HepG2 (cell line): ENCODE measurements at places on chromosomes 6 and 20.
A peak's percentile ranks its signal among the peaks of the same experiment; 100 is the strongest.

DNA sequence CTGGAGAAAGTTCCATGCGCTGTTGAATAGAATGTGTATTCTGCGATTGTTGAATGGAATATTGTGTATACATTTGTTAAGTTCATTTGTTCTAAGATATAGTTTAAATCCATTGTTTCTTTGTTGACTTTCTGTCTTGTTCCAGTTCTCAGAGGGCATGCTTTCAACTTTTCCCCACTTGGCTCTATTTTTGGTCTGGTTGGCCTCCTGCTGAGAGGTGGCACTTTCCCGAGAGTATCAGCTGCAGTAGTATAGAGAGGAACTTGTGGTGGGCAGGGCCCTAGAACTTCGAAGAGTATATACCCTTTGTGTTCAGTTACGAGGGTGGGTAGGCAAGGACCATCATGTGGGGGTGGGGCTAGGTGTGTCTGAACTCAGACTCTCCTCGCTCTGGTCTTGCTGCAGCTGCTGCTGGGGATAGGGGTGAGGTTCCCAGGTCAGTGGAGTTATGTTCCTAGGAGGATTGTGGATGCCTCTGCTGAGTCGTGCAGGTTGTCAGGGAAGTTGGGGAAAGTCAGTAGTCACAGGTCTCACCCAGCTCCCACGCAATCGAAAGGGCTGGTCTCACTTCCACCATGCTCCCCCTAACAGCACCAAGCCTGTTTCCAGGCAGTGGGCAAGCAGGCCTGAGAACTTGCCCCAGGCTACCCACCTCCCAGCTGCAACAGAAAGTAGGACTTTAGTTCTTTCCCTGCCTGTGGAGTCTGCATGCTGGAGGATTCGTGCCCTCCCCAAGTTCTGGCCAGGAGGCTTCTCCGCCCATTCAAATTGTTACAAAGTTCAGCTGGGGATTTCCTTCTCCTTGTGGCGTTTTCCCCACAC, 118.9 kb upstream of the SSTR4 start:
- no peak for DNase-seq

- DNase-seq = no peak
Observed at GRCh38 chr6:87210979-87211378, 55.6 kb downstream of the ZNF292 start.

GRCh38 chr20:3696200-3696599, 14.4 kb upstream of the ADAM33 start:
- no peak for DNase-seq

DNA sequence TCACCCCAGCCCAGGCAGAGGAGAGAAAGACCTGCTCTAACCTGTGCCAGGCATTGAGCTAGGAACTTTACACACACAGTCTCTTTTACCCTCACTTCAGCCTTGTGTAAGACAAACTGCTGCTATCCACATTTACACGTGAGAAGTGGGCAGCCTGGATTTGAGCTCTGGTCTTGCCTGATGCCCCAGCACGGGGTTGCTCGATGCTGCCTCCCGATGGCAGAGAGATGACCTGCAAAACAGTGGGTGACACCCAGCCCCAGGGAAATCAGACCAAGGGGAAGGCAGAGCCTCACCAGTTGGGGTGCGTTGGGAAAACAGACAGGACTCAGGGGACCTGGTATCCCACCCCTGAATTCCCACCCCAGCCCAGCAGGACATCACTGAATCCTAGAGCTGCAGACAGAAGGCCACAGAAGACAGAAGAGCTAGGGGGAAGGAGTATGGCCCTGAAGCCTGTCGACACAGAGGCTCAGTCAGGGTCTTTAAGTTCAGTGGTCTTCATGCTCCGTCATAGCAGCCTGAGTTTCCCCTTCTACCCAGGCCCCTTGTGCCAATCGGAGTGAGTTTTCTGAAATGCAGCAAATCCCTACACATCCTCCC, 990 bp downstream of the BPI start:
- peak; percentile 31 for DNase-seq

DNA sequence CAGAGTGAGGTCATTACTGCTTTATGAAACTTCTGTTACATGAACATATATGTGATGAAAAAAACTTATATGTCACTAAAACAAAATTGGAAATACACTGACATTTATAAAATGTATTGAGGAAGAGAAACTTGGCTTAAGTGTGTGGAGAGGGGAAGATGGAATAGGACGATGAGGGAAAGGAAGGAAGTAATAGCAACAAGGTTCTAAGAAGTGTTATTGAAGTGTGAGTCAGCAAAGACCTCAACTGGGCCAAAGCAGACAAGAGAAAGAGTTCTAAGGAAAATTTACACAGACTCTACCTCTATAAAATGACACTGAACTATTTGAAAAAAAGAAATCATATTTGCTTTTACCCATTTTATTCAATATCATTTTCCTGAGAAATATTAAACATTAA, 38.3 kb downstream of the SNX3 start:
- no peak for DNase-seq

DNA sequence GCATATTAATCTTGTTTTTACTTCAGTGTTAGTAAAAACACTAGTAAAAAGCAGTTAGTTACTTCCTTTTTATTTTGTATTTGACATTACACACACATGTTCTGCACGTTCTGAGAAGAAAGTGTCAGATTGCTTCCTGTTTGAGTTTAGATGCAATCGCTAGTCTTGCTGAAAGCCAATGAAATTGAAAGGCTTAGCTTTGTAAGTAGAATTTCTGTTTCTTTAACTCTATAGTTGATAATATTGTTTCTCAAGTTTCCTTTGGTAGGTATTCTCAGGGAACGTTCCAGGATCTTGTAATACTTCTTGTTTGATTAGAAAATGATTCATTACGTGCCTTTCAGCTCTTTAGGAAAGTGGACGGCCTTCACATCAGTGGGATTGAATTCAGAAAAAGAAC, 55.0 kb downstream of the CDKAL1 start:
- DNase-seq = no peak

DNA sequence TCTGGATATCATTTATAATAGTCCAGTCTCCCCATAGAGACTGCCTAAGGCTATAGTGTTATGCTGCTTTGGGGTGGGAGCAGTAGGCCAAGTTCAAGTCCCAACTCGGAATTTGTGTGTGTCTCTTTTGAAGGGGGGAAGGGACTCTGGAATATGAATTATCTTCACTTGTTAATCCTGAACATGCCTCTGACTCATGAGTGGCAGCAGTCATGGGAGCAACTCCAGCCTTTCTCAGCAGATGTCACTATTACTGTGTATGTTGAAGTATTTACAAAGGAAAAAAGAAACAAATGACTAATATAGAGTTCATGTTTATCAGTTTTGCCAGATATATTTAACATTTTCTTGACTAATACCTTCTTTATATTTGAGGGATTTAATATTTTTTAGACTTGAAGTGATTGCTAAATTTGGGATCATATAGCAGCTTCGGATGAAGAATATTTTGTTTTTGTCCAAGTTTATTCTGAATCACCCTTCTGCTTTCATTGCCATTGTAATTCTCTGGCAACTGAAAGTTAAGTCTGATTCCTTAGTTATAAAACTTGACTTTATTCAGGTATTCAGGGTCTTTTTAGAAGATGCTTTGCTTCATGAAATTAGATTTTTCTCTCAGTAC, 23.4 kb downstream of the FAM217A start:
- peak; percentile 68 for DNase-seq

- no peak for DNase-seq
Observed at GRCh38 chr6:168367285-168367751, 47.7 kb upstream of the DACT2 start.

DNA sequence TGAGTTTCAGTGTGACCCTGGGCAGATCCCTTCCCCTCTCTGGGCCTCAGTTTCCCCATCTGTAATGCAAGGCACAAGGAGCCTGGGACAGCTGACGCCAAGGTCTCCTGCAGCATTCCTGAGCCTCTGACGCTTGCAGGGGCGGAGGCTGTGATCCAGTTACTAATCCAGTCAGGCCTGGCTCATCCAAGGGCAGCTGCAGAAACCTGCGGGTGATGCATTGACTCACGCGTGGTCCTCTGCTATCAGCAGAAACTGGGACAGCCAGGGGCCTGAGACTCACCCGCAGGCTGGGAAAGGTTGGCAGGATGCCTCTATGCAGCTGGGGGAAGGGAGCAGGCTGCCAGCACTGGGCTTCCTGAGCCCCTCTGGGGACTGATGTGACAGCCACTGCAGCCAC, 65.0 kb upstream of the SIRPA start:
- DNase-seq = no peak

DNA sequence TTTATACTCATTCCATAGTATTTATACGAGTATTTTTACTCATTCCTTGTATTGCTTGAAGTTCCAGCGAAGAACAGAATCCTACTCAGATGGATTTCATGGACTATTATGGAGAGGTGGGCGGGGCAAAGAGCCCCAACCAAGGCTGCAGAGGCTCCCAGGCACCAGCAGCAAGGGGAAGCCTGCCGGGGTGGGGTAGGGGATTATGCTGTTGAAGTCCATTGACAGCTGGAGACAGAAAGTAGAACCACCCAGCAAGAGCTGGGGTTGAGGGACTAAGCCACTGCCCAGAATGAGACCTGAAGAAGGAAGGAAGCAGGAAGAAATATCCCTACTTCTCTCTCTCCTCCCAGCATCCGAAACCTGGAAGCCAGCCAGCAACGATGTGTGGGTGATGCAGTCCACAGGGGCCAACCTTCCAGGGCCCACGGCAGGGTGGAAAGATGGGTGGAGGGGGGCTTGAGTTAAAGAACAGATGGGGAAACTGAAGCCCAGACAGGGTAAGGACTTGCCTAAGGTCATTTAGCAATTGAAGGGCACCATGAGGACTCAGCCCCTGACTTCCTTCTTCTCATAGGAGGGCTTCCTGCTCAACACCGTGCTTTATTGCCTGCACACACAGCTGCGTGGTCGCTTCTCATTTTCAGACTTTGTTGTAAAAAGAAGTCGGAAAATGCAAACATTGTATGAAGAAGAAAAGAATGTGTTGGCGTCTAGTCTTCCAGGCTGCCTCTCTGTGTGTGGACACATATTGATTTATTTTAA, 18.3 kb upstream of the GTSF1L start:
- no peak for DNase-seq

DNA sequence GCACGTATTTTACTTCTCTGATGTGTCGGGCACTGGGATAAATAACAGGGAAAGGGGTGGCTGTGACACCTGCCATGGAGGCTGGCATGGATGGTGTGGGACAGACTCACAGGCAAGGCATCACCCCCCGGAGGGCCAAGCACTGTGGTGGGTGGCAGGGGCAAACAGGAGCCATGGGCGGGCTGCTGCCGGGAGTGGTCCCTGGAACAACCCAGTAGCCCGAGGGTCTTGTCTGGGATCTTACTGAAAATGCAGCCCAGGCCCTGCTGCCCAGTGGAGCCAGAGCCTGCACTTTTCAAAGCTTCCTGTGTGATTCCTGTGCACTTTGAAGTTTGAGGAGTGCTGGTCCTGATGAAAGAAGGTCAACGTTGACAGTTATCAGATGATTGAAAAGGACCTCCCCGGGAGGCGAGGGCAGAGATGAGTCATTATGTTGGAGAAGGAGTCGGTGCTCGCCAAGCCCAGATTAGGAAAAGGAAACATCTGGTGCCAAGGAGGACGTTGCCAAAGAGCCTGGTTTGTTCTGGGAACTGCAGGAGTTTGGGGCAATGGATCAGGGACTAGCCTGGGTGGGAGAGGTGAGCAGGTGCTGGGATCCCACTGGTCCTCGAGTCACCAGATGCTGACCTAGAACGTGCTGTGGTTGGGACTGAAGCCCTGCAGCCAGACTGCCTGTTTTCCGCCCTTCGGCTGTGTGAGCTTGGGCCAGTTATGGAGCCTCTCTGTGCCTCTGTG, 130.0 kb upstream of the GGTLC1 start:
- no peak for DNase-seq

GRCh38 chr20:10670501-10671220, 3.1 kb downstream of the JAG1 start:
- peak; percentile 47 for DNase-seq

DNA sequence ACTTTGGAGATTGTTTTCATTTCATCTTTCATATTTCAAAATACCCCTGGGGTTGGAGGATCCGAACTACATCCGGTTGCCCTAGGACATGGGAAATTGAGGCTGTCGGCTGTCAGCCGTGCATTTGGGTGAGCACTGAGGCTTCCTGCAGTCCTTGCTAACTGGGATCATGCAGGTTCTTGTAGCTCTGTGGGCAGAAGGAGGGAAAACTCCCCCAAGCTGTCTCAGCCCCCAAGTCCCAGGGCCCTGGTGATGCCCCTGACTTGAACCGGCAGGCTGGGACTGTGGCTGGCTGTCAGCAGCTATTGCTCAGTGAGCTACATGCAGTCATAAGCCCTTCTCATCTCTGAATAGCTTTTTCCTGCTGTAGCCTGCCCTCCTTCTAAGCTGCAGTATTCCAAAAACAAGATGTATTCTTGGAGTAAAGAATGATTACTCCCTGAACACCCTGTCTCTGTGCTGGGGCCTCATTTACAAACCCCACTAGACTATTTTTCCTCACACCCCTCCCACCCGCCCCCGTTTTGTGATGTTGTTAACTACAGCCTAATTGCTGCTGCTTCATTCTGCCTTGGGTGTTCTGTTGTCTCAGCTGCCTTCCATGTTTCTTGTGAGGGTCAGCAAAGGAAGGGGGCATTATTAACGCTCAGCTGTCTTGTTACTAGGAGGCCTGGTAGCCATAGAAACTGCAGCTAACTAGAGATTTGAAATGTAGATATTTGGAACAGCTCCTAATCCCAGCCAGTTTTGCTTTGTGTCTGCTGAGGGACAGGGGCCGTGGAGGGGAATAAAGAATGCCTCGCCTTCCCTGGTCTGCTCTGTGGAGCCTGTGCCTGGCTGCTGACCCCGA, 18.1 kb downstream of the MTRES1 start:
- DNase-seq = no peak

- DNase-seq = no peak
Observed at GRCh38 chr20:44784688-44785087, 25.7 kb downstream of the RIMS4 start.

DNA sequence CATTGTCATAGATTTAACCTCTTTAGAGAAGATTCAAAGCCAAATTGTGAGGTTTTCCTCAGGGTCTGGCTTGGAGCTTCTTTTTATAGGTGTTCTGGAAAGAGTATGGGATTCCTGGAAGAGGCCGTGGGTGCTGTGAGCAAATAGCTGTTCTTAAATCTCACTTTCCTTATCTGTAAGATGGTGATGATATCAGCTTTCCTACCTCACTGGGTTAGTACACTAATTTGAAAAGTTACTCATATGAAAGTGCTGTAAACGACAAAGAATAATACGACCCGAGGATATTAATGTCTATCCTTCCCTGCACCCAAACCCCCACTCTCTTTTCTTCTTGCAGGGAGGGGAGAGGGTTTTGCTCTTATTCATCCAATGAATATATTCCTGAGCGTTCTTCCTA, 116.9 kb upstream of the ENPP5 start:
- DNase-seq = no peak

DNA sequence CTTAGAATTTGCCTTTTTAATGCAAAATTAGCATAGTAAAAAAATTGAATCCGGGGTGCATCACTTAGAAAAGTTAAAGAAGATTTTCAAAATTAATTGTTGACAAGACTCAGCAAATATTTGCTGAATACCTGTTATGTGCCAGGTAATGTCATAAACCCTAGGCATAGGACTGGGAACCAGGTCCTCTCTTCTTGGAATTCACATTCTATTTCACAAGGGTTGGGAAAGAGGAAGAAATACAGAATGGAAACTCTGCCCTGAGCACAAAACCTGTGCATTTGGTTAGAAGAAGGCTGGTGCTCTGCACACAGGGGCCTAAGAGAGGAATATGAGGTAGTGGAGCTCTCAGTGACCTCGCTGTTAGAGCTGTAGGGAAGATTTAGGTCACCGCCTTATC, 573.8 kb upstream of the AGPAT4 start:
- no peak for DNase-seq
